ENCODE measurements at places on chromosomes 2 and 18.

- no peak for DNase-seq
Observed at GRCh38 chr2:223036790-223037444, 15.1 kb upstream of the KCNE4 start.

- no peak for DNase-seq
Observed at GRCh38 chr2:40303746-40304145, 148.1 kb downstream of the SLC8A1 start.

- DNase-seq: no peak
Observed at GRCh38 chr2:96113367-96113677, 3.0 kb downstream of the ADRA2B start.

GRCh38 chr2:160207804-160208654 is 8.0 kb upstream of the ITGB6 start:
- DNase-seq: peak; percentile 93

GRCh38 chr2:15170070-15170775 is 390.9 kb downstream of the NBAS start:
- DNase-seq: no peak

DNA sequence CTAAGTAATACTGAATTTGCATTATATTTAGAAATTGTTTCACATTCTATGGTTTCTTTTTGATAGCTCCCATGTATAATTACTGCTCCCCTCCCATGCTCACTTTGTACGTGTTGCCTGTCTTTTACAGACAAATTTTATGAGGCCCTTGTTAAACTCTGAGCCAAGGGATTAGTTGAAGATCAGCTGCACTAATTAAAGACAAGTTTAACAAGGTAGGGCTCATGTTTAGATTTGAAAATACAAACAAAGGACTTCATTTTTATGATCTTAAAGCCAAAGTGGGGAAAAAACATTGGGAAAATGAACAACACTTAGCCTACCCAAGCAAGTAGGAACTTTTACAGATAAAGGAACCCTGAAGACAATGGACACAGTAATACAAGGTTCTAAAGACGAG is 46.2 kb downstream of the ARHGAP28 start:
- no peak for DNase-seq

DNA sequence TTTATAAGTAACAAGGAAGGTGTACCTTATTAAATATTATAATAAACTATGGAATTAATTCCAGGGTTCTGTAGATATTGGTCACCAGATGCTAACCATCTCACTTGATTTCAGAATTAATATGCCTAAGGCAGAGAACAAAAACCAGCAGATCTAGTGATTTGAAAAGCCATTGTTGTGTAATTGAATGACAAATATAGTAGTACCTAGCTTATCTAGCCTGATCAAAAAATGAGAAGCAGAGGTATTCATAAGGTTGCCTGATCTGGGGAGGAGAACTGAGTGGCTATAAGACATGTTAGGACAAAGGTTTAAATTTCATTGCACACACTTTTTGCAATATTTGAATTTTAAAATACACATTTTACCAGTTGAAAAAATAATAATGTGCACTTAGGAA is 132.0 kb upstream of the UBE2E3 start:
- no peak for DNase-seq

DNA sequence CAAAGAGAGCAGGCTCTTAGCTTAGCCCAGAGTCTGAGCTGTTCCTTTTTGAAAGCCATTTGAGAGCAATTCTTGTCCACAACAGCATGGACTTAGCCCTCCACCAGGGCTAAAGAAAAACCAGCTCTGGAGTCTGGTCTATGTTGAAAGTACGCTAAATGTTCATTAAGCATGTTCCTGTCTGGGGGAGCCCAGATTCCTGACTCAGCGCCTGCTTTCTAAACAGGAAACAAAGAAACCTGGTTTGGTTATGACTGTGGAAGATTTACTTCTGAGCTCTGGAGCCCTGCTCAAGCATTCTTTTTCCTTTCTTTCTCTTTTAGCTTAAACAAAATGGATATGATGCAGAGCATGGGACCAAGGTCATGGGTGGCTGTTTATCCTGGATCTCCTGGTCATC is 279.8 kb downstream of the RBM43 start:
- DNase-seq: no peak

- DNase-seq: peak; percentile 70
Observed at GRCh38 chr18:22505141-22505591, 87.5 kb upstream of the CTAGE1 start.

DNA sequence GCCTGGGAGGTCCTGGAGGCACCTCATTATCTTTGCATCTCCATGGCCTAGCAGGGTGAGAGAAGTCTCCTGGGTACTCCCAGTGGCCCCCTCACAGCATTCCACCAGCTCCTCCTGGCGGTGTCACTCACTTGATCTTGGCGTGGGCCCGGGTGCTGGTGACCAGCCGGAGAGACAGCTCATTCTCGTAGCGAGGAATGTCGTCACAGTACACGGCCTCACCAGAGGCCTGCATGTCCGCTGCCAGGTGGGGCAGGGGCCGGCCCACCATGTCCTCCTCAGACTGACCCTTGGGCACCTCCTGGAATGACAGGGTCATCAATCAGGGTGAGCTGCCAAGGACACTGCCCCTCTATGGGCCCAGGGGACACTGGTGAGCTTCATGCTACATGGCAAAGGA is 42.4 kb downstream of the XDH start:
- no peak for DNase-seq

DNA sequence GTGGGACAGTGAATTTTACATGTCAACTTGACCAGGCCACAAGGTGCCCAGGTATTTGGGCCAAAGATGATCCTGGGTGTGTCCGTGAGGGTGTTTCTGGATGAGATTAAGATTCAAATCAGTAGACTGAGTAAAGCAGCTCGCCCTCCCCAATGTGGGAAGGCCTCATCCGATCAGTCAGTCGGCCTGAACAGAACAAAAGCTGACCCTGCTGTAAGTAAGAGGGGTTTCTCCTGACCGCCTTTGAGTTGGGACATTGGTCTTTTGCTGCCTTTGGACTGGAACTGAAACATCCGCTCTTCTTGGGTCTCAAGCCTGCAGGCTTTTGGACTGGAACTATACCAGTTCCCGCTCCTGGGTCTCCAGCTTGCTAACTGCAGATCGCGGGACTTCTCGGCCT is 233.3 kb downstream of the KLHL29 start:
- DNase-seq: no peak

DNA sequence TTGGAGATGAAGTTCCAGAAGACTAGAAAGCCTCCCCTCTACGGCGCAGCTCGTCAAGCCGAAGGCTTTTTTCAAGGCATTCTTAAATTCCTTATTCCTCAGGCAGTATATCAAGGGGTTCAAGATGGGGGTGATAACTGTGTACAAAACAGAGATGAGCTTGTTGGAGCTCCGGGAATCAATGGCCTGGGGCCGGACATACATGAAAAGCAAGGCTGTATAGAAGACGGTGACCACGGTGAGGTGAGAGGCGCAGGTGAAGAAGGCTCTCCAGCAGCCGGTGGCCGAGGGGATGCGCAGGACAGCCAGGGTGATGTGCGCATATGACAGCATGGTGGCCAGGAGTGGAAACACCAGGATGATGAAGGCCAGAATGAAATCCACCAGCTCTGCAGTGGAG is 8.2 kb downstream of the OR6B3 start:
- no peak for DNase-seq

GRCh38 chr2:23545396-23545795 is 160.4 kb downstream of the KLHL29 start:
- DNase-seq: no peak

Measured in Caki2 (cell line).